ENCODE measurements at places on chromosomes 1 and 21.

DNA sequence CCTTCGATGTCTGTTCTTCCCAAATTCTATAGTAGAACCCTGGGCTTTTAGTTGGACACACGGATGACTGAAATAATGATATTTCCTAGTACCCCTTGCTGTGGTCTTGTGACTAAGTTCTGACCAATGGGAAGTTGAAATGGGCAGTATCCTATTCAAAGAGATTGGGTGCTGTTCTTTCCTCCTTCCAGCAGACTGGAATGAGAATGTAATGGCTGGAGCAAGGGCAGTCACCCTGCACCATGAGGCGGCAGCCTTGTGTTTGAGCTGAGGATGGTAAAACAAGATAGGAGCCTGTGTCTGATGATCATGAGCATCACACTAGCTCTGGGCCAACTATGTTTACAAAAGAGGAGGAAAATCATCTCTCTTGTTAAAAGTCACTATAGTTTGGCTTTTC is 5.1 kb upstream of the SRM start:
- peaks cover 7% of the 10 kb centered on the region for H3K36me3 ChIP-seq
- no peaks in the 10 kb centered on the region for H3K27me3 ChIP-seq
- no peaks in the 10 kb centered on the region for H3K4me1 ChIP-seq
- DNase-seq: no peak

- H3K36me3 ChIP-seq: no peaks in the 10 kb centered on the region
- H3K4me3 ChIP-seq: no peak overlapping the region
- H3K27ac ChIP-seq: no peak overlapping the region
- no peaks in the 10 kb centered on the region for H3K4me1 ChIP-seq
- DNase-seq: no peak
Measured at GRCh38 chr1:161439280-161440232, 65.7 kb upstream of the FCGR2A start.

DNA sequence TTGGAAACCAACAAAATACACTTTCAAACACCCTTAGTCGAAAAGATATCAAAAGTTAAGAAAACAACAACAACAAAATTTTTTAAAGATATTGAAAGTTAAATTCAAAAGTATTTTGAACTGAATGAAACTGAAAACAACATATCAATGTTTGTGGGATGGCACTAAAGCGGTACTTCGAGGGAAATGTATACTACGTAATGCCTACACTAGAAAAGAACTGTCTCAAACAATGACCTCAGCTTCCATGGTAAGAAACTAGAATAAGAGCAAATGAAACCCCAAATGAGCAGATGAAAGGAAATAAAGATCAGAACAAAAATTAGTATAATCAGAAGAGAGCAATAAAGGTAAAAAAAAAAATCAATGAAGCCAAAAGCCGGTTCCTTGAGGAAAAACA is 6.1 kb downstream of the CBR1 start:
- no peak overlapping the region for H3K4me3 ChIP-seq
- peaks cover 18% of the 10 kb centered on the region for H3K4me1 ChIP-seq
- no peak for DNase-seq
- no peaks in the 10 kb centered on the region for H3K36me3 ChIP-seq
- H3K27me3 ChIP-seq: no peaks in the 10 kb centered on the region

DNA sequence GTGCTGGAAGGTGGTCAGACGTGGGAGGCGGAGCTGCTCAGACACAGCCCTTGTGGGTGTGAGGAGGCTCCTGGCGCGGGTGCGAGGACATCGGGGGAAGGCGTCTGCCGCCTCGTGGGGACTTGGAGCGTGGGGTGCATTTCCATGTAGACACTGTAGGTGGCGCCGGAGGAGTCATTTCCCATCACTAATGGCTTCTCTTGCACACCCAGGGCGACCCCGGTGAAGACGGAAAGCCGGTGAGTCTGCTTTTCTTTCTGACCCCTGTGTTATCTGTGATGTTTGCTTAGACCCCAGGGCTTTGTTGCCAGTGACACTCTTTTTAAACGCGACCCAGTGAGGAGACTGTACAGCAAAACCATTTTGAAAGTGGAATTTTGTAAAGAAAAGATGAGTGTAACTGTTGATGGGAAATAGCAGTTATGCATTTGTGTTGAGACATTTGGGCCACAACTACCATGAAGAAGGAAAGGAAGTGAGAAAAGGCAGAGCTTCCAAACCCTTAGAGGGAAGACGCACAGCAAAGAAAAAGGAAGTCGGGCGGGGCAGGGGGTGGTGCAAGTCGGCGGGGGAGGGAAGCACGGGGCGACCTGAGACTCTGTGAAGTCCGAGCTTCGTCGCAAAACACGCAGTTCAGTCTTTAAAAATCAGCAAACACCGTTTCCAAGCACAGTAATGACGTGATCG is 64.0 kb downstream of the SLC19A1 start:
- H3K36me3 ChIP-seq: no peaks in the 10 kb centered on the region
- H3K4me1 ChIP-seq: no peaks in the 10 kb centered on the region
- H3K27me3 ChIP-seq: no peaks in the 10 kb centered on the region
- no peak overlapping the region for H3K4me3 ChIP-seq
- H3K27ac ChIP-seq: peak overlapping the region; percentile 24

GRCh38 chr1:85325920-85326319 is 49.5 kb upstream of the BCL10 start:
- no peaks in the 10 kb centered on the region for H3K36me3 ChIP-seq
- H3K4me3 ChIP-seq: no peak overlapping the region
- no peaks in the 10 kb centered on the region for H3K27me3 ChIP-seq
- DNase-seq: no peak
- H3K4me1 ChIP-seq: no peaks in the 10 kb centered on the region

- H3K27ac ChIP-seq: no peak overlapping the region
- no peaks in the 10 kb centered on the region for H3K36me3 ChIP-seq
- DNase-seq: no peak
- H3K4me1 ChIP-seq: peaks cover 3% of the 10 kb centered on the region
- H3K27me3 ChIP-seq: peaks cover 30% of the 10 kb centered on the region
Measured at GRCh38 chr1:115838431-115839028, 2.4 kb downstream of the NHLH2 start.

DNA sequence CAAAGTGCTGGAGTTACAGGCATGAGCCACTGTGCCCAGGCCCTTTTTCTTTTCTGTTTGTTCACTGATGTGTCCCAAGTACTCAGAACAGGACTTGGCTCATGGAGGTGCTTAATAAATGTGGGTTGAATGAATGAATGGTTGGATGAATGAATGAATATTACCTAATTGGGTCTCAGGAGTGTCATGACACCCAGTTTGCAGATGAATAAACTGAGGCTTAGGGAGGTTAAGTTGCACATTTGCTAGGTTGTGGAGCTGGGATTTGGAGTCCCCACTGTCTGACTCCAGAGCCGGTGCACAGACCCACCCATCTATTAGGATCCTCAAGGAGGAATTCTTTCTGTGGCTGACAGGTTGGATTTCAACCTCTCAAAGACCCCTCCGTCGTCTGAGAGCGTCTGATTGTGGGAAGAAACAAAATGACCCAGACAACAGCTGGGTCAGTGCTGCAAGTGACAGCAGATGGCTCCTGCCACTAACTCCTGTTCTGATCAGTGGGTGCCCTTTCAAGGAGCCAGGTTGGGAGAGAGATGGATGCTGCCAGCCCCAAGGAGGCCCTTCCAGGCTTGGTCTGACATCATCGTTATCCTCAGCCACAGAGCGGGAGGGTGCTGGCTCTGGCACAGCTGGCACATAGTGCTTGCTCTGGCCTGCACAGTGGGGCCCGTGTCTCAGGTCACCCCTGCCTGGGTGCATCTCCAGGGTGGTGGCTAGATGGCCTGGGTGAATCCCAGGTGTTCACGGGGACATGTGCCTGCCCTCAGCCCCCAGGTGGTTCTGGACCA is 24.2 kb downstream of the ARHGEF10L start:
- H3K4me1 ChIP-seq: peaks cover 3% of the 10 kb centered on the region
- peak overlapping the region; percentile 87 for H3K27ac ChIP-seq
- H3K27me3 ChIP-seq: no peaks in the 10 kb centered on the region
- no peak overlapping the region for H3K4me3 ChIP-seq
- no peak for DNase-seq

- no peaks in the 10 kb centered on the region for H3K27me3 ChIP-seq
- H3K36me3 ChIP-seq: no peaks in the 10 kb centered on the region
- no peaks in the 10 kb centered on the region for H3K4me1 ChIP-seq
- H3K4me3 ChIP-seq: no peak overlapping the region
- no peak overlapping the region for H3K27ac ChIP-seq
- DNase-seq: peak; percentile 69
Measured at GRCh38 chr21:41653954-41654491, 112.8 kb downstream of the RIPK4 start.

DNA sequence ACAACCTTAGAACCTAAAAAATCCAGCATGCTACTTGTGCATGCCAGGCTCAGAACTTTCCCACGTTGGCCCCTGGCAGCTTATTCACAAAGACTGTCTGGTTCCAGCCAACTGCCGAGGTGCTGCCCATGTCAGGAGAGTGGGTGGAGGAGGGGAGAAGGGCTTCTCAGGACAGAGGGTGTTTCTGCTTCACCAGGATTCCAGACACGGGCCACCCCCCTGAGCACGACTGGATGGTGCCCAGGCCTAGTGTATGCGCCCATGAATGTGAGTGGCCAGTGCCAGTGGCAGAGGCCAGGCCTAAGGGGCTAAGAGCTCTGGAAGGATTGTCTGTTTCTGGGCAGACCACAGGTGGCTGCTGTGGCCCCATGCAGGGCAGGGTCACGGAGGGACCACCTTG is 148.2 kb upstream of the COL6A1 start:
- H3K36me3 ChIP-seq: no peaks in the 10 kb centered on the region
- no peak overlapping the region for H3K27ac ChIP-seq
- no peak for DNase-seq
- H3K4me1 ChIP-seq: no peaks in the 10 kb centered on the region
- H3K27me3 ChIP-seq: no peaks in the 10 kb centered on the region

DNA sequence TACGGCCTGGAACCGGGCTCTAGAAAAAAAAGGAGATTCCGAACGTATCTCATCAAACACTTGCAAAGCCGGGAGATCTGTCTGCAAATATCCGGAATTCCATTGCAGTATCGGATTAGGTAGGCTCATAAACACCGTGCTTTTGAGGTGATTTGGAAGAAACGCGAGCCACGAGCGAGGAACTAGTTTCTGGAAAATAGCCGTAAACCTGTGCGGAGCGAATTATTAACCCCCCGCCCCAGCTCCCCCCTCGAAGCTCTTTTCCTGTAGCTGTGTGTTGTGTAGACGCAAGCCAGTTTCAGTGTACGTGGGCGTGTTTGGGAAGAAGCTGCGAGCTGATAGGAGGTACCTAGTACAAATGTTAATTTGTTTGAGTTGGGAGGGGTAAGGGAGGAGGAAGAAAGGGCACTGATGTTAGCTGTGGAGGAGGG is 1.1 kb downstream of the RALGPS2 start:
- no peaks in the 10 kb centered on the region for H3K4me1 ChIP-seq
- DNase-seq: peak; percentile 87
- peak overlapping the region; percentile 95 for H3K4me3 ChIP-seq
- peak overlapping the region; percentile 96 for H3K27ac ChIP-seq
- H3K36me3 ChIP-seq: no peaks in the 10 kb centered on the region

- no peaks in the 10 kb centered on the region for H3K4me1 ChIP-seq
- H3K36me3 ChIP-seq: no peaks in the 10 kb centered on the region
- no peaks in the 10 kb centered on the region for H3K27me3 ChIP-seq
Measured at GRCh38 chr1:231465051-231465450, 43.0 kb upstream of the EGLN1 start.

GRCh38 chr1:46615735-46616134 is 876 bp downstream of the MOB3C start:
- H3K36me3 ChIP-seq: no peaks in the 10 kb centered on the region
- peaks cover 3% of the 10 kb centered on the region for H3K4me1 ChIP-seq
- H3K27me3 ChIP-seq: no peaks in the 10 kb centered on the region
- peak overlapping the region; percentile 84 for H3K4me3 ChIP-seq
- DNase-seq: no peak

- H3K27ac ChIP-seq: no peak overlapping the region
- H3K4me3 ChIP-seq: no peak overlapping the region
- no peak for DNase-seq
Measured at GRCh38 chr1:220380885-220381284, 108.6 kb upstream of the RAB3GAP2 start.

- H3K27me3 ChIP-seq: no peaks in the 10 kb centered on the region
- H3K27ac ChIP-seq: no peak overlapping the region
- DNase-seq: peak; percentile 41
Measured at GRCh38 chr1:202283379-202283844, 58.3 kb downstream of the UBE2T start.

DNA sequence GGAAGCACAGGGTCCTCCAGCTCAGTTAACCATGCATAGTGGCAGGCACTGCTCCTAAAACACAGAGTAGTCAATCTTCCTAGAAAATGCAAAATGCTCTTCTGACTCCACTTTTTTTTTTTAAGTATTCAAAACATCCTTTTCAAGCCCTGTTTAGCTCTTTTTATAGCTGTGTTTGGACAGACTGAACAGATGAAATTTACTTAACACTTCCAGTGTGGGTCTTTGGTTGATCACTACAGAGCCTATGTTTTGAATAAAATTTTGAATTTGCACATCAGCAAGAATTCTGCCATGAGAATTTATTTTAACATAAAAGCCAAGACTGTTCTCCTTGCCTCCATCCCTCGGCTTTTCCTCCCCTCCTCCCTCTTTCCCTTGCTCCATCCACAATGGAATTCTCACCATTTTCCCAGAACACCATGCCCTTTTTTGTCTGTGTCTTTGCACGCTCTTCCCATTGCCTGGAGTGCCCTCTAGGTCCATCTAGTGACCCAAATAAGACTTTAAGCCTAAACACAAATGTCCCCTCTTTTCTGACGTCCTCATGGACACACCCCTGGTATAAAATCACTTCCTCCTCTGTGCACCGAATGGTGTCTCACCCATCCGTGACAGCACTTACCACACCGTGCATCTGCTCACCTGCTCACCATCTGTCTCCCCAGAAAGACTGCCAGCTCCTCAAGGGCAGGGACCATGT is 24.0 kb upstream of the CPT2 start:
- peaks cover 9% of the 10 kb centered on the region for H3K4me1 ChIP-seq
- no peaks in the 10 kb centered on the region for H3K36me3 ChIP-seq
- no peak overlapping the region for H3K4me3 ChIP-seq
- peak overlapping the region; percentile 3 for H3K27ac ChIP-seq
- no peaks in the 10 kb centered on the region for H3K27me3 ChIP-seq

DNA sequence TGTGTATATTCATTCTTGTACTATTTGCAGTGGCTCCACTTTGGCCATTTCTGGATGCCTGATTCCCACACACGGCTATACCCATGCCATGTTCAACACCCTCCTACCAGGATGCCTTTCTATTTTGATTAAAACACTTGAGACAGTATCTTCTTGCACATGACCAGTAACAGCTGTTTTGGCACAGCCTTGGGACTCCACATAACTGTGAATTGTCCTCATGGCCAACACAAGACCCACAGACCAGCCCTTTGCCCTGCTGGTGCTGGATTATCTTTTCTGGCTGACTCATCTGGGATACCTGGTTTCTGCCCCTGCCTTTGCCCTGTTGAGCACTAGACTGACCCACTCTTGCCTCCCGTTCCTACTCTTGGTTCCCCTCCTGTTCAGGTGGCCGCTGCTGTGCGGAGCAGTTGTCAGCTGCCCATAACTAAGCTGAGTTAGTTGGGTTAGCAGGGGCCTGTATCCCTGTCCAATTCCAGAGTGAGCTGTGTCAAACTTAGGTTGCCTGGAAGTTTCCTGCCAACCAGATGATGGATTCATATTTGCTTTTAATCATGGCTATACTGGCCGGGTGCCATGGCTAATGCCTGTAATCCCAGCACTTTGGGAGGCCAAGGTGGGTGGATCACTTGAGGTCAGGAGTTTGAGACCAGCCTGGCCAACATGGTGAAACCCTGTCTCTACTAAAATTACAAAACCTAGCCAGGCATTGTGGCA is 10.8 kb upstream of the EYA3 start:
- H3K27ac ChIP-seq: no peak overlapping the region
- no peaks in the 10 kb centered on the region for H3K36me3 ChIP-seq
- H3K4me1 ChIP-seq: no peaks in the 10 kb centered on the region
- no peak overlapping the region for H3K4me3 ChIP-seq
- DNase-seq: no peak
- no peaks in the 10 kb centered on the region for H3K27me3 ChIP-seq

GRCh38 chr1:183734543-183735036 is 70.3 kb upstream of the RGL1 start:
- no peaks in the 10 kb centered on the region for H3K4me1 ChIP-seq
- no peaks in the 10 kb centered on the region for H3K27me3 ChIP-seq
- no peak overlapping the region for H3K4me3 ChIP-seq
- H3K27ac ChIP-seq: no peak overlapping the region
- H3K36me3 ChIP-seq: no peaks in the 10 kb centered on the region

All from prostate gland (tissue), 2 donors.